ENCODE measurements at places on chromosomes 13 and 19.

DNA sequence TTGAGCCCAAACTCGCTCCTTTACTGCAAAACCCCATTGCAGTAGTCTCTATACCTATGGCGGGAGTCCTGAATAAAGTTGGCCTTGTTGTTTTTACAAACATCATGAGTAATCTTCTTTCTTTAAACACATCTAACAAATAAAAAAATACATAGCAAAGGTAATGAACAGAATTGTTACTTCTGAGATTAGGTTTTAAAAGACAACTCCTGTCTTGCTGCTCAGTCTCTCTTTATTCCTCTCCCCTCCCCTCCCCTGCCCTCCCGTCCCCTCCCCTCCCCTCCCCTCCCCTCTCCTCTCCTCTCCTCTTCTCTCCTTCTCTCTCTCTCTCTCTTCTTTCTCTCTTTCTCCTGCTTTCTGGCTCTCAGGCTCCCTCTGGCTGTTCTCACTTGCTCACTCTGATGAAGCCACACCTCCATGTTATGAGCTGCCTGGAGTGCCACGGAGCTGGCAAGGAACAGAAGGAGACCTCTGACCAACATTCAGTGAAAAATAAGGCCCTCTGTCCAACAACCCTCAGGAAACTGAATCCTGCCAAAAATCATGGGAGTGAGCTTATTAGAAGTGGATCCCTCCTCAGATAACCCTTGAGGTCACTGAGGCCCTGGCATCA is 300.7 kb upstream of the MIR17HG start:
- no peak for DNase-seq

DNA sequence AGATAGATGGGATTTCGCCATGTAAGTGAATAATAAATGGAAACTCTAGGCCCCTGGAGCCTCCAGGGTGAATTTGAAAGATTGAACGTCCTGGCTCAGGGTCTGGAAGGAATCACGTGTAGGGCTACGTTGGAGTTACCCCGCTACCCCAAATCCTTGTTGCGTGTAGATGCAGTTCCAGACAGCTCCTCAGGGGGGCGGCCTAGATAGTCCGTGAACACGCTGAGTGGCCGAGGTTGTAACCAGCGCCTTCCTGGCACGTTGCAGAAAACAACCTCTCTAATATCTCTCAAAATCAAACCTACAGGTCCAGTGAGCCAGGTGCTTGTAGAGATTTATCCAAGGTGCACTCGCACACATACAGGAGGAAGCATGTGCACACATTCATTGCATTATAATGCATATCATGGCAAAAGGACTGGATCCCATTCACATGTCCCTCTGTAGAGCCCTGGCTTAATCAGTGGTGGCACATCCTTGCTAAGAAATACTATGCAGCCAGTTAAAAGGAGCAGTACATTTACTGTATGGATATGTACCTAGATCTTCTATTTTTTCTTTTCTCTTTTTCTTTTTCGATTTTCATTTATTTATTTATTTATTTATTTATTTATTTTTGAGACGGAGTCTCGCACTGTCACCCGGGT is 2.5 kb upstream of the KEAP1 start:
- peak; percentile 6 for DNase-seq

- DNase-seq = no peak
Measured at GRCh38 chr19:46724468-46724867, 7.6 kb upstream of the PRKD2 start.

- DNase-seq = no peak
Measured at GRCh38 chr13:41675306-41675705, 218.0 kb downstream of the RGCC start.

- DNase-seq = no peak
Measured at GRCh38 chr13:27199696-27200095, 28.1 kb upstream of the USP12 start.

- no peak for DNase-seq
Measured at GRCh38 chr19:18993115-18993514, 40.2 kb downstream of the SUGP2 start.

GRCh38 chr19:46913852-46914430 is 53.1 kb downstream of the ARHGAP35 start:
- peak; percentile 24 for DNase-seq

DNA sequence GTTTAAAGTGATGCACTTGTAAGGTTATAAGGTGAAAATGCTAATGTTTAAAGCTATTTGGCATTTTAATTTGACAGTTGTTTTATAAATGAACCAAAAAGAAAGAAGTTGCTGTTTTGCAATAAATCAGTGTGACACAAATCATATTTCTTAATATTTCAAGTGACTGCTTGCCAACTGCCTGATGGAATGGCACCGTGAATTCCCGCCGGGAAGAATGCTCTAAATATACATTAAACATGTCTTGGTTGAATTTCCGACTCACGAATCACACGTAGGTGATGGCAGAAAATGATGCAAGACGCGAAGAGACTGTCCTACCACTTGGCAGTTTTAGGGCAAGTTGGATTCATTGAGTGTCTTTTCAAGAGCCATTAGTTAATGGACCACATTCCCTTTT is 3.1 kb upstream of the GJB2 start:
- DNase-seq = no peak

DNA sequence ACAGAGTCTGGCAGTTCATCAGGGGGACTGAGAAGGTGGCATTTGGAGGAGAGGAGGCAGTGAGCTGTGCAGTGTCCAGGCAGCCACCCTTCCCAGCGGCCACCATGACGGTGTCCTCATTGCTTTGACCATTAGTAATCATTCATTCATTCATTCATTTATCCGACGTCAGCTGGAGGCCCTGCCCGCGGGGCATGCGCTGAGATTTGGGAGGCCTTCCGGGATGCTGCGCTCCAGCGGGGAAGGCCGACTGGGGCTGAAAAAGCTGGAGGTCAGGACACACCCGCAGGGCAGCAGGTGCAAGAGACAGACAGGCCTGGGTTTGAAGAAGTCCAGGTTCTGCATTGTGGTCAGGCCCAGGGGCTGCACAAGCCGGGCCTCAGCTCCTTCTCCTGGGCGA is 8.9 kb downstream of the TTYH1 start:
- DNase-seq = no peak

DNA sequence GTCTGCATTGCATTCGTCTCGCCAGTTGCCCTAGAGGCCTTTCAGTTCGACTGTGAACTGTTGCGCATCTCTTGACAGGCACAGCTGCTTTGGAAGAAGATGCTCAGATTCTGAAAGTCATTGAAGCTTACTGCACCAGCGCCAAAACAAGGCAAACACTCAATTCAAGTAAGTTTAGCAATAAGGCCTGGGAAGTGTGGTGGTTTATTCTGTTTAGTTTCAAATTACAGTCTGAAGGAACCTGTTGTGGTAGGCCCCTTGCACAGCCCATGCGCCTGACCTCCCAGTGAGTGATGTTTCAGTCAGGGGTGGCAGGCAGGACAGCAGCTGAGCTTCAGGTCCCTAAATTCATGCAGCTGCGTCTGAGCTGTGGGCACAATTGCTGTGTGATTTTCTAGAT is 32.2 kb upstream of the TEX29 start:
- no peak for DNase-seq

DNA sequence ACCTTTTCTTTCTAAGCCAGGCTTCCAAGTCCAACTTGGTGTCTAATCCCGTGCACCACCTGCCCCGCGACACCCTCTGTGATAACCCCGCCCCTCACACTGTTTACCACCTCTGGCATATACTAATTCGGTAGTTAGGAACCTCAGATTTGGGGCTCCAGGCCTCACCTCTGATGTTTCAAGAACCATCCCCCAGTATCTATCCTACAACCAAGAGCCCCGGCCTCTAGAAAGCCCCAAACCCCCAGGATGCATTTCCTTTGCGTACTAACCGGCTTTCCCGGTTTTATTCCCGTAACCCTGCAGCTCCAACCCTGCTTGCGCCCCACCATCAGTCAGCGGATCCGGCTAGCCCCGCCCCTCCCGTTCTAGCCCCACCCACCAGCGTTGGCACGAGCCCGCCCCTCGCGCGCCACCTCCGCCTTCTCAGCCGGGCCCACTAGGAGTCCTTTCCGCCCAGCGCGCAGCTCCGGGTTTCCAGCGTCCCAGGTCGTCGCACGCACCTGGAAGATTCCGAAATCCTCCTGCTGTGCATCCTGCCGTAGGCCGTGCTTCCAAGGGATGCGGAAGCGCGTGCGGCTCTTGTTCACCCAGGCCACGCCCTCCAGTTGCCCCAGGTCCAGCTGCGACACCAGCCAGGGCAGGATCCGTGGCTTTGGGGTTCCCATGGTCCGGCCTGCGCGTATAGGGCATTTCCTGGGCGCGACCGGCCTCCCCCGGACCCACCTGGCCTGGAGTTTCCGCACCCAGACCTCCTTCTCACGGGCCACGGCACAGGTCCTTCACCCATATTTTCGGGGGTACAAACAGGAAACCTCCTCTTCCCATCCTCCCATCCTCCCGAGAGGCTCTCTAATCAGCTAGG is 1.3 kb downstream of the IRF3 start:
- peak; percentile 75 for DNase-seq

- no peak for DNase-seq
Measured at GRCh38 chr19:5624741-5625278, 1.9 kb downstream of the SAFB start.

- DNase-seq = peak; percentile 52
Measured at GRCh38 chr19:4456476-4456842, 1.1 kb downstream of the UBXN6 start.

- DNase-seq = peak; percentile 71
Measured at GRCh38 chr19:46542428-46543230, 47.0 kb upstream of the PNMA8B start.

DNA sequence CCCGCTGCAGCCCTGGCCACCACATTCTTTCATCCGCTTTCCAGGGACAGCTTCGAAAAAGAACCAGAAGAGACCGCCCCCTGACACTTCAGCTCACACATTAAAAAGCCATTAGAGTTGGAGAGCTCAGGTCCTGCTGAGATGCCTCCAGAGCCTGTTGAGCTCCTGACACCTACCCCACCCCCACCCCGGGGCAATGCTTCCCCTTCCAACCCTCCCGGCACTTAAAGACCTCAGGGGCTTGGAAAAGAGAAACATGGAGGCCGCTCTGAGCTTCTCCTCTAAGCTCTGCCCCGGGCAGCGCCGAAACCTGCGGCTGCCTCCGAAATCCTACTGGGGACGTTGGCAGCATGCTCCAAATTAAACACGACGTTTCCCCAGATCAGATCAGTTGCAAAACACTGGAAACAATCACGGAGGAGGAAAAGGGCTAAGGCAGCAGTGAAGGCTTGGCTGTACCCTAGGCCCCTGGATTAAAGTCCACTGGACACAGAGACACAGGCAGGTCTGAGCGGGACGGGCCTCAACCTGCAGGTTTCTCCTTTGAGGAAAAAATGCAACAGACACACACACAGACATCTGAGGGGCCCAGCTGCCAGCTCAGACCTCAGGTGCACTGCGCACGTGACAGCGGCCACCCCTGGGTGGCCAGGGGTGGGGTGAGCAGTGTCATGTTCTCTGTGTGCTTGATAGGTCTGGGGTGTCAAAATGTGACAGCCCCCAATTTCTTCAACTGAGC is 9.6 kb downstream of the SH3GL1 start:
- no peak for DNase-seq

DNA sequence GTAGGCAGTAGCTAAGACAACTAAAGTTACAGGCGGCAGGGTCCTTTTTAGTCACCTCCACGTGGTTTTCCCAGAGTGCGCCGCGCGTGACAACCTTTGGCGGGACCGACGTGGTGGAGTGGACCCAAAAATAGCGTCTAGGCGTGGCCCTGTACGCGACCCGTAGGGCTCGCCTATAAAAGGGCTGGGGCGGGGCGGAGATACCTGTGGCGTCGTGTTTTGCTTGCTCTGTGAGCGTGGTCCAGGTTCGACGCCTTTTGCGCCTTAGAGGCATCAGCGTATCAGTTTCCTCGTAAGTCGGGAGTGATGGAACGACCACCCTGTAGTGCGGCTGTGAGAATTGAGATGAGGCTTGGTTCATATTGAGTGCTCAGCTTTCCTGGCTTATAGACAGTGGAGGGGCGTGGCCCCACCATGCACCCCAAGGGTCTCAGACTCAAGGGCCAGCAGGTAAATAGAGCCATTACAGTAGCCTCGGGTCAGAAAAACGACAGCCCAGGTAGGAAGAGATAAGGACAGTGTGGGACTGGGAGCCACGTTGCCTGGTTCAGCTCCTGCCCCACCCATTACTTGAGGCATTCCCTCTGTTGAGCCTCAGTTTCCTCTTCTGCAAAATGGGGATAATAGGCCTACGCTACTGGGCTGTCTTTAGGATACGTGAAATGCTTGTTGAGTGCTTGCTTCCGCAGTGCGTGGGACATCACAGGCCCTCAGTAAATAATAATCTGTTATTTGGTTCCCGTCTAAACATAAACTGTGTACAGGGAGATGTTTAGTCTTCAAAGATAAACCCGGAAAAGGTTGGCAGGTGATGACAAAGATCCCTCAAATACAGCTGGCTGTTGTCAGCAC is 693 bp upstream of the TMED1 start:
- DNase-seq = no peak

DNA sequence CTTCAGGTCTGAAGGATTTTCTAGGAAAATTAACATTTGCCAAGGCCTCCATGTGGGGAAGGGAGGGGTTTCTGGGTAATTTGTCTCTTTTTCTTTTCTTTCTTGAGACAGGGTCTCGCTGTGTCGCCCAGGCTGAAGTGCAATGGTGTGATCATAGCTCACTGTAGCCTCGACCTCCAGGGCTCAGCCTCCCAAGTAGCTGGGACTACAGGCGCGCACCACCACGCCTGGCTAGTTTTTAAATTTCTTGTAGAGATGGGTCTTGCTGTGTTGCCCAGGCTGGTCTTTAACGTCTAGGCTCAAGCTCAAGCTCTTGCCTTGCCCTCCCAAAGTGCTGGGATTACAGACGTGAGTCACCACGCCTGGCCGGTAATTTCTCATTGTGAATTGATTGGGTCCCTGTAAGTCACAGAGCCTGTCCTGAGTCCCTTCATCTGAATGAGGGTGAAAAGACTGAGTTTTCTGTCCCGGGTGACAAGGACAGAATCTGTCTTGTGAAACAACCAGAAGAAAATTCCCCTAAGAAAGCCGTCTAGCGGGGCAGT is 10.0 kb upstream of the SPC24 start:
- no peak for DNase-seq

- no peak for DNase-seq
Measured at GRCh38 chr13:113052971-113053370, 52.6 kb upstream of the F7 start.

DNA sequence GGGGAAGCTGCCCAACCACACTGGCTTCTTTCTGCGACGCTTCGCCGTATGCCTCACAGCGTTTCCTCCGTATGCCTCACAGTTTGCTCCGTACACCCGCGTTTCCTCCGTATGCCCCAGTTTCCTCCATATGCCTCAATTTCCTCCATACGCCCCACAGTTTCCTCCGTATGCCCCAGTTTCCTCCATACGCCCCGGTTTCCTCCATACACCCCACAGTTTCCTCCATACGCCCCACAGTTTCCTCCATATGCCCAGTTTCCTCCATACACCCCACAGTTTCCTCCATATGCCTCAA is 22.6 kb downstream of the GAS6 start:
- no peak for DNase-seq

- no peak for DNase-seq
Measured at GRCh38 chr13:67390462-67391086, 160.4 kb upstream of the PCDH9 start.
